ENCODE measurements at places on chromosomes 3 and 15.

GRCh38 chr3:45705839-45706808 is 16.9 kb downstream of the SACM1L start:
- DNase-seq, result no peak

DNA sequence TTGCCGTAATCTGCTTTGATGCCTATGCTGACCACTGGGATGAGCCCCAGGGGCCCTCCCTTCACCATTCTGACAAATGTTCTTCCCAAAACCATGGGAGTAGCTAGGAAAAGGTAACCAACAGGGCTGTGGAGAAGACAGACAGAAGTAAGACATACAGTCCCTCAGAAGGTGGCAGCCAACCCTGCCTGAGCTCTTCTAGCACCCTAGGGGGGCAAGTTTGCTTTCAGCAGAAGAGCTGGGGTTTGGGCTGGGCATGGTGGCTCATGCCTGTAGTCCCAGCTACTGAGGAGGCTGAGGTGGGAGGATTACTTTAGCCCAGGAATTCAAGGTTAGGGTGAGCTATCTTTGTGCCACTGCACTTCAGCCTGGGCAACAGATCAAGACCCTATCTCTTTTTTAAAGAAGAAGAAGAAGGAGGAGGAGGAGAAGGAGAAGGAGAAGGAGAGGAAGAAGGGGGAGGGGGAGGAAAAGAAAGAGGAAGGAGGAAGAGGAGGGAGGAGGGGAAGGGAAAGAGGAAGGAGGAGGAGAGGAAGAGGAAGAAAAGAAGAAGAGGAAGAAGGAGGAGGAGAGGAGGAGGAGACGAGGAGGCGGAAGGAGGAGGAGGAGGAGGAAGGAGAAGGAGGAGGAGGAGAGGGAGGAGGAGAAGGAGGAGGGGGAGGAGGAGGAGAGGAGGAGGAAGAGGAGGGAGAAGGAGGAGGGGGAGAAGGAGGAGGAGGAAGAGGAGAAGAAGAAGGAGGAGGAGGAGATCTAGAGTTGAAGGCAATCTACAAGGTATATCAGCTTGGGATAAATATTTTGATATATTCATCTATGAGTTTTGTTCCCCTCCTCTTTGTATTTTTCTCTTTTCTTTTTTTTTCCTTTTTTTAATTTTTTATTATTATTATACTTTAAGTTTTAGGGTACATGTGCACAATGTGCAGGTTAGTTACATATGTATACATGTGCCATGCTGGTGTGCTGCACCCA is 44.9 kb upstream of the ABHD2 start:
- DNase-seq, result no peak

DNA sequence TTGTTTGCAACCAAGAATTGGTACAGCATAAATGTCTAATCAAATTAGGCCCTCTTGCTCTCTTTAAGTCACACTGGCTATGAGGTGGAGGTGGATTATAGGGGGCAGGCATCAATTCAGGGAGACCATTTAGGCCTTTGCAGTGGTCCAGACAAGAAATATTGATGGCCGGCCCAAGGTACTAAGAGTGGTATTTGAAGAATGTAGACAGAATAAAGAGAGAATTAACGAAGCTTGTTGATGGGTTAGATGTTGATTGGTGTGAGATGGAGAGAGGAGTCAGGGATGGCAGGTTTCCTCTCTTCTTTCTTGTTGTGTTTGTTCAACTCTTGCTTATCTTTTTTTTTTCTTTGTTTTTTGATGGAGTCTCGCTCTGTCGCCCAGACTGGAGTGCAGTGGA is 48.5 kb downstream of the PIK3CA start:
- DNase-seq, result no peak

DNA sequence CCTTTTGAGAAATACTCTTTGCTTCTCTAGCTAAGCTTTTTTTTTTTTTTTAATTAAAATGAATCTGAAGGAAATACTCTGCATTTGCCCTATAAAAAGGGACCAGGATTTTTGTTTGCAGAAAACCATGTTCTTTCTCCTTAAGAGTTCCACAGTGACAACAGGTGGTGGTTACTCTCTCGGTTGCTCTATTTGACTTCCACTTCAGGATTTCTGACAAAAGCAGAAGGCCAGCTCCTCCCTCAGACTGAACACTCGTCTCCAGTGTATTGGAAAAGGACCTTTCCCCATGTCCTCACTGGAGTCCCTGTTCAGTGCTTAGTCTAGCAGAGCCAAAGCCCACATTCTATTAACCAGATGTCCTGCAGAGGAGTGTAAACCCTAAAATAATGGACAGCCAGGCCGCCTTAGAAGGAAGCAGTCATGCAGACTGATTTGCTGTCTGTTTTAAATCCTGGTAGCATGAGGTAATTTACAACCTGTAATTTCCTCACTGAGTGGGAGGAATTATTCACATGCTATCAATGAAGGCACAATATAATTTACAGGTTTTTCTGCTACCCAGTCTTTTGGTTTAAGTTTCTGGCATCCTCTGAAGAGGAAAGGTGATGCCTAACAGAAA is 599.3 kb downstream of the PYDC2 start:
- no peak for DNase-seq

GRCh38 chr15:44489464-44489863 is 47.5 kb upstream of the EIF3J start:
- peak; percentile 3 for DNase-seq

- DNase-seq, result no peak
These were observed 667.9 kb upstream of the NR2F2 start for GRCh38 chr15:95662638-95663037.

DNA sequence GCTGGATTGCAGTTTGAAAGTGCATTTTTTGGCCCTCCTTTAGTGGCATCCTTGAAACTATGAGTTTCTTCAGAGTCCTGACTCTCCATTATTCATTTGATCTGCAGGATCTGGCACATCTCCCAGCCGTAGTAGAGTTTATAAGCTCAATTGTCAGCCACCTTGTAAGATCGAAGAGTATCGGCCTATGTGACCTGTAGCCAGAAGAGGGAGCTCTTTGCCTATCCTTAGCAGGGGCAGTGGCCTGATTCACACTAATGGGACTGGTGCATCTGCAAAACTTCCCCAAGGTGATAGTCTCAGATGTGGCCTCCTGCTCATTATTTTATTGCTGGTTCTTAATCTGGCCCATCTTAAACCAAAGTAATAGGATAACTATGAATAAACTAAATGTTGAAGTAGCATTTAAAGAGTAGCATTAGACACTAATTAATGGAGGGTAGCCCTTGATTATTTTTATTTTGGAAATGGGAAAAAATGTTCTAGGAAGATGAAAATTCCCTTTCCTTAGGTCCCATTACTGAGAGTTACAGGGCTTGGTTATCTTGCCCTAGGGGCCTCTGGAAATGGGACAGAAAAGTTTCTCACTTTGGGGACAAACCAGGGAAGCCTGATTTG is 21.2 kb downstream of the GCSAM start:
- DNase-seq, result peak; percentile 71

DNA sequence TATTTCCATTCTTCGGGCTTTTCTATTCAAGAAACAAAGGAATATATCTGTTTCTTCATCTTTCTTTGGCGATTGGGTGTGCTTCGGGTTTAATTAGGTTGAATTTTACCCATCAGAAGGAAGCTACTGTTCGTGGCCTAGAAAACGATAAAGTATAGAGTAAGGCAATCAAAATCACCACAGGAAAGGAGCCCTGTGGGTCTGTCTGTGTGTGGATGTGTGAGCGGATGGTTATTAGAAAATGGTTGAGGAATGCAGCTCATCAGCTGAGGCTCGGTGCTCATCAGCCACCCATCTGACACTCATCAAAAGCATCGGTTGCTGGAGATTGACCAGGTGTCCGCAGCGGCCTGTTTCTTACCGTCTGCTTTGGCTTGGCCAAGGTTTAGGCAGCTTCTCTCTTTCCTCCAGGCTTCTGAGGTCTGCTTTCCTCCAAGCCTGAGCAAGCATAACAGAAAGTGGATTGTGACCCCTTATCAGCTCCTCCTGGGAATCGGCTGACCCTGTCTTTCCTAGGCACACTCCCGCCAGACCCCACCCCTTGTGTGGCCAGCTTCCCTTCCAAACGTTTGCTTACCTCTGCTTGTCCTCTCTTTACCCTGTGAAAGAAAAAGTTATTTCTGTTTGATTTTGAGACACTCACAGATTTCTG is 17.6 kb upstream of the ISLR start:
- DNase-seq, result no peak

DNA sequence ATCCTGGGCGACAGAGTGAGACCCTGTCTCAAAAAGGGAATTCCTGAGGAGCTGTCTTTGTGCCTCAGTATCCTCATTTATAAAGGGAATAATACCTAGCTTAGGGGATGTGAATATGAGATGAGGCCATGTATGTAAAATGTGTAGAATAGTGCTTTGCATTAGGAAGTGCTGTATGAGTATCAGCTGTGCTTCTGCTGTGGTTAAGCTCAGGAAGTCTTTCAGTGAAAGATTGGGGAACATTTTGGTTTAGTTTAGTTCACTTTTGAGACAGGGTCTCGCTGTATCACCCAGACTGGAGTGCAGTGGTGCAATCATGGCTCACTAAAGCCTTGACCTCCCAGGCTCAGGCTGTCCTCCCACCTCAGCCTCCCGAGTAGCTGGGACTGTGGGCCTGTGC is 10.6 kb downstream of the THUMPD3 start:
- DNase-seq, result no peak

DNA sequence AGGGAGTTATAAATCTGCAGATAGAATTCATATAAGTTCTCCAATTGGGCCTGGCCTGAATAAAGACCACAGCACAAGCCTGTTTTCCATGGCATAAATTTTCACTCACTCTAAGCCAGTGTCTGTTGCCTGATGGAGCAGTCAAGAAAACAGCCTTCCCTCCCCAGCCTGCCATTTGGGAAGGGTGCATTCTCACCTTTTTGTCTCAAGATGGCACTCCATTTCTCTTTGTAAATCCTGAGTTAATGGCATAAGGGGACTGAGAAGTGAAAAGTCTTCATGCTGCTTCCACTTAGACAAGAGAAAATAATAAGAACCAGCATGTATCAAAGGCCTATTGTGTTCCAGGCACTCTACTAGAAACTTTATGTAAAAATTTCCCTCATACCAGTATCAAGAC is 115.6 kb upstream of the MANF start:
- DNase-seq, result no peak

GRCh38 chr3:182568261-182568660 is 225.0 kb upstream of the ATP11B start:
- no peak for DNase-seq

DNA sequence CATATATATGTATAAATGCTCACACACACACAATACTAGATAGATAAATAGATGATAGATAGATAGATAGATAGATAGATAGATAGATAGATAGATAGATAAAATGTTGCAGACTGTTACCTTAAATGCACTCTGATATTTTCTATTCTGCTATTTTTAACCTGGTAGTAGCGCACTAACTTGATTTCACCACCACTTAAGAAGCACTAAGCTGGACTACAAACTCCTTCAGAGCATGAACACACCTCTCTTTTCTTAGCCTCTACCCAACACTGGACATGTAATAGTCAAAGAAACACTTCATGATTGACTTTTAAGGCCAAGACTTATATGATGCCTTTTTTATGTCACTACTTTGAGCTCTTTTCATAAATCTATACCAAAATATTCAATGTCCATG is 304.6 kb upstream of the UBE2E2 start:
- no peak for DNase-seq

- no peak for DNase-seq
These were observed 55.4 kb downstream of the KLF13 start for GRCh38 chr15:31381801-31382712.

DNA sequence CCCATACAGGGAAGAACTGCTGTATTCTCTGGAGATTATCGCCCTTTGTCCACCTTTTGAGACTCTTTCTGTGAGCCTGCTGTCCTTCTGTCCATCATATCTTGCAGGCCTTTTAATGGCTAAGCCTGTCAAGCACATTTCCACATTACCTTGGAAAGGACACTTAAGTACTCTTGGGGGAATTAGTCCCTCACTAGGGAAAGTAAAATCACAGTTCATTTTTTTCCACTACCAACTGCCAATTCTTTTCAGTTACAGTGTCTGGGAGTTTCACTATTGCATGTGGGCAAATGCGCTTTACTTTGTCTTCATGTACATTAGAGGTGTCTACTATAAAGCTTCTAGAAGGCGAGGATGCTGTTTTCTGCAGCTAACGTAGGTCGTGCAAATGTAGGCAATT is 242.1 kb downstream of the NSUN3 start:
- DNase-seq, result no peak

DNA sequence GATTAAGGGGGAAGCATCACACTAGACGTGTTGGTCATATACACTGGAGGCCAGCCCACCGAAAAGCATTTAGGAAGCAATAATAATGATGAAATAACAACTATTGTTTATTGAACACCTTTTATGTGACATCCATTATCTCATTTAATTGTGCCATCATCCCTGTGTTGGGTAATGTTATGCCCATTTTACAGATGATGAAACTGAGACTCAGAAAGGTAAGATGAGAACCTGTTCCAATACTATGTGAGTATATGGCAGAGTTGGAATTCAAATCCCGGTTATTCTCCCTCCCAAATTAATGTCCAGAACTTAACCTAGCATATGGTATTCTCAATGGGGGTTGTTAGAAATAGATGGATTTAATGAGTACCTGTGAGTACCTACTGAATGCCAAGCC is 99.2 kb downstream of the SMAD6 start:
- DNase-seq, result no peak

DNA sequence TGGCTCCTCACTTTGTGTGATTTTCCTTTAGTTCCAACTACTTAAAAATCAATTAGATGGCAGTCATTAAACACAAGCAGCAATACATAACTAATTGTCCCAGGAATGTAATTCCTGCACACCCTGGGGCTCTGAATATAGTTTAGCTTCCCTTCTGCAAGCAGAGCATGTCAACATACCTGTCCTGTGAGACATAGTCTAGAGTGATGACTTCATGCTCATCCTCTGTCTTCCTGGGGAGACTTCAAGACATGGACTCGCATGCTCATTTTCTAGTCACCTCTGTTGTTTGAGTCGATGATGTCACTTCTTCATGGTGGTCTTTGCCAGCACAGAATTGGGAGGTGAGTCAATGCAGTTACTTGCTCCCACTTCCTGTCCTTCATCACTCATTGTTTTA is 15.7 kb downstream of the C3orf52 start:
- no peak for DNase-seq

GRCh38 chr3:189512039-189512438 is 119.2 kb upstream of the TP63 start:
- peak; percentile 38 for DNase-seq

DNA sequence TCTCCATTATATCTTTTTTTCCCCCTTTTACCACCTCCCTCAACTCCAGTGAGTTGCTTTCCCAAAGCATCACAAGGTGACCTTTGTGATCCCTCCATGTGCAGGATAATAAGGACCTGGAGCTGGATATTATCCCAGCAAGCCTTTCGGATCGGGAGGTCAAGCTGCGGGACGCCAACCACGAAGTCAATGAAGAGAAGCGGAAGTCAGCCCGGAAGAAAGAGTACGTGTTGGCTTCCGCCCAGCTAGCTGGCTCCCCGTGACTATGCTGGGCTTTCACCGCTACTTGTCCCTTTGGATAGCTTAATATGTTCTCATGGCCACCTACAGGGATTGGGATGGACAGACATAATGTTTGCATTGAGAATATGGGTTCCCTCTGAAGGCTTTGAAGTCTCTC is 273.7 kb upstream of the UMPS start:
- DNase-seq, result no peak

GRCh38 chr3:57224856-57225255 is 2.7 kb upstream of the APPL1 start:
- DNase-seq, result no peak

- DNase-seq, result no peak
These were observed 9.1 kb downstream of the RAMAC start for GRCh38 chr15:82995076-82995475.

All from OCI-M1 (cell line).